Esophagus muscularis mucosa (tissue), 4 donors: ENCODE measurements at places on chromosomes 1 and 21. TPM values are rescaled to one million over a fixed set of nuclear protein-coding genes. Genes with fewer than 3 reads are reported as not detected.

Gene TMEM125
- 0.26 TPM for total RNA-seq

Gene OPTC
- total RNA-seq: not detected

Gene TBX19
- total RNA-seq: 0.99 TPM

Gene ARHGAP29
- total RNA-seq: 26.7 TPM

Gene F13B
- total RNA-seq: not detected

Gene EXO1
- 1.4 TPM for total RNA-seq

Gene ARHGEF16
- 0.71 TPM for total RNA-seq

Gene ST6GALNAC5
- total RNA-seq: 7.6 TPM

Gene SMYD3
- 13.1 TPM for total RNA-seq

Gene TMEM35B
- 34.2 TPM for total RNA-seq

Gene ARTN
- 0.39 TPM for total RNA-seq

Gene TMEM200B
- 36.4 TPM for total RNA-seq

Gene MPL
- total RNA-seq: not detected

Gene C2CD4D
- total RNA-seq: not detected
